ENCODE measurements at places on chromosomes 12 and 14.

GRCh38 chr12:66851134-66851533 is 172.3 kb upstream of the GRIP1 start:
- no peak for DNase-seq

DNA sequence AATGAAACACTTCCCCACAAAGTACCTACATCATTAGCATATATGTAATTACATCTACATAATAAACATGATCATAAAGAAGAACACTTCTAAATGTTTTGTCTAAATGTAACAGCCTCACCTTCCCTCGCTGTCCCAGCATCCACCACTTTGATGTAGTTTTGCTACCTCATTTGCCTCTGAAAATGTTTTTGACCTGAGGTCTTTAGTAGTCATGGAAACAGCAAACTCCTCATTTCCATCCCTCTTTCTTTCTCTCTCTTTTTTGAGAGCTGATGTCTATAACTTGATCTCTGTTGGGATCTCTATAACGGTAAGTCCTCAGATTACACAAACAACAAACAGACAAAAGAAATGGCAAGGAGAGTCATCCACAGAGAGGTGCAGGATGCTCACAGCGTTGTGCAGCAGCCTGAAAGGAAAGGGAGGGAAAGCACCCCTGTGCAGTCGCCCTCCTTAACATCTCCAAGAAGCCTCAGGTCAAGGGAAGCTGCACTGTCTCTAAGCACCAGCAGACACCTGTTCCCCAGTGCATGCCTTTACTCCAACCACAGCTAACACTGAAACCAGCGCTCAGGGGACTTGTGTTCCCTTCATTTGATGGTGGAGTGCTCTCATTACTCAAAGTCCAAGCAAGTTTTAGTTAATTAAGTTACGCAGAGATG is 268.7 kb downstream of the TMEM132D start:
- no peak for DNase-seq

- no peak for DNase-seq
Observed at GRCh38 chr12:119642986-119643385, 24.9 kb upstream of the PRKAB1 start.

GRCh38 chr14:30872602-30873001 is 1.8 kb upstream of the COCH start:
- DNase-seq = no peak

- no peak for DNase-seq
Observed at GRCh38 chr12:92796650-92797049, 93.9 kb downstream of the PLEKHG7 start.

GRCh38 chr12:53770281-53770680 is 18.5 kb upstream of the CISTR start:
- DNase-seq = no peak

- DNase-seq = no peak
Observed at GRCh38 chr14:78608998-78609787, 439.0 kb downstream of the NRXN3 start.

DNA sequence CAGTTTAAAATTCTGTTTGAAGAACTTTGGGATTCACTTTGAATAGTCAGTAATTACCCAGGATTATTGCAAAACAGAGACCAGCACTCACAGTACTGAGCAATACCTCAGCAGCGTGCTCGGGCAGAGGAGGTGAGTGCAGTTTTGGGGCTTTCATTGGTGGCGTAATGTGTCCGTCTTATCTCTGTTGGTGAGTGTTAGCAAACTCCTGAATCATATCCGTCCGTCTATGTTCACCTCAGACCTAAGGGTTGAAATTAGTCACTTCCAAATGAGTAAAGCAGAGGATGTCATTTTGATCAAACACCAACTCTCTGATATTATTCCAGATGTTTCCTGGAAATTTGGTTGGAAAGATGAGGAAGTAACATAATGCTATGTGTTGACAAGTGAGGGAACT is 82.8 kb downstream of the BORCS5 start:
- DNase-seq = peak; percentile 52

DNA sequence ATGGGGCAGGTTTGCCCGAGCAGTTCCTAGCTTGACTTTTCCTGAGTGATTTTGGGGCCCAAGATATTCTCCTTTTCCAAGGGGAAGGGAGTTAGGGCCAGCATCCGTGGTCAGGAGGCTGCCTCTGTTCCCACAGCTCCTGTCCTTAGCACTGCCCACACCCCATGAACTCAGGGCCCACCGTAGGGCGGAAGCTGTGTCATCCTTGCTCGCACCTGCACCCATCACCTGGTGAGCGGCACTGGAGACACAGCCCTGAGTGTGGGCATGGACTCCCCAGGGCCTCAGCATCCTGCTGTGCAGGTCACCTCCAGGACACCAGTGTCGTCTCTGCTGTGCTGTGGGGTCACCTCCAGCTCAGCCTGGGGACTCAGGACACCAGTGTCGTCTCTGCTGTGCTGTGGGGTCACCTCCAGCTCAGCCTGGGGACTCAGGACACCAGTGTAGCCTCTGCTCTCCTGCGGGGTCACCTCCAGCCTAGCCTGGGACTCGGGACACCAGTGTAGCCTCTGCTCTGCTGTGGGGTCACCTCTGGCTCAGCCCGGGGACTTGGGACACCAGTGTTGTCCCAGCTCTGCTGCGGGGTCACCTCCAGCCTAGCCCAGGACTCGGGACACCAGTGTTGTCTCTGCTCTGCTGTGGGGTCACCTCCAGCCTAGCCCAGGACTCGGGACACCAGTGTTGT is 322.9 kb downstream of the ADGRD1 start:
- no peak for DNase-seq

DNA sequence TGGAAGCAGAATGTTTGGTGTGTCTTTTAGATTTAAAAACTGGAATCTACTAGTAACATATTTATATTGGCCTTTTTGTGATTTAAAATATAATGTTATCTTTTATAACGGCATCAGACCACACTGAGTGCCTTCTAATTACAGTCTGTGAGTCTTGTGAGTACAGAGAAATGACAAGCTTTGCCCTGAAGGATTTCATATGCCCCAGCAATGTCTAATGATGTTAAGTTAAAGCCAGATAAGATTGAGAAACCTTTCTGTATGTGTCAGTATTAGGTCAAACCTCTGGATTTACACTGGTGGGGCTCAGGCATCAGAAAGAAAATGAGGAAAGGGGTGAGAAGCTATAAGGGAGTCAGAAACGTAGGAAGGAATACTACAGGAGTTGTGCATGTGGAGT is 25.2 kb downstream of the PLEKHA5 start:
- no peak for DNase-seq

DNA sequence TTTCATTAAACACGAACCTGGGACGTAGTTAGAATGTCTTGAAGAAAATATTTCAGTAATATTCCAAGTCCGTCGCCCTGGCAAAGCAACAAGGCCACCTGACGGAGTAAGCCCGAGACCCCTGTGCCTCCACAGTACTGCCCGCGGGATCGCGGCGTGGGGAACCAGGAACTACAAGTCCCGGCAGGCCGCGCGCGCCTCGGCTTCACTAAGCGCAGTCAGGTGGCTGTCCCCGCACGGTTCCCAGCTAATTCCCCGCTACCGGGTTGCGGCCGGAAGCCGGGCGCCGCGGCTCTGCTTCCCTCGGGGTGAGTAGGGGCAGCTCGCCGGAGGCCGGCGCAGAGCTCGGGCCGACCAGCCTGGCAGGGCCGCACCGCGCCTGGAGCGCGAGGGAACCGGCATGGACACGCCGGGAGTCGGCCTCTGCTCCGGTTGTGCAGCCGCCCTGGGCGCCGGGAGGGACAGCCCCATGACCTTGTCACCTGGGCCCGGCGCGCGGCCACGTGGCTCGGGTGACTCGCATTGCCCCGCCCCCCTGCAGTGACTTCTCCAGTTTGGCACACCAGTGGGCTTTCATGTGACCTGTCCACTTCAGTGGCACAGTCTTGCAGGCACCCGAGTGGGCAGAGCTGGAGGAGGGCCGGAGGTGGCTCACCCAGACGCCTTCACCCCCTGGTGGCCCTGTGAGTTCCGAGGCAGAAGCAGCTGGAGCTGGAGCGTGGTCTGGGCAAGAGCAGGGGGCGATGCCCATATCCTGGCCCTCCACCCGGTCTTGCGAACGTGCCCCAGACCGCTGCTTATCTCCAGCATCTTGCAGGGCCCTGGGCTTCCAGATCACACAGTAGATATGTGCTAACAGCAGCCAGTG is at the start of gene ADCK1:
TSS of gene ADCK1 (plus strand) at position 247 of the 868 bp plus-strand sequence. CDS start 18,870 bp downstream, outside the sequence.
- peak; percentile 76 for DNase-seq

- no peak for DNase-seq
Observed at GRCh38 chr14:34770901-34771300, 56.5 kb upstream of the CFL2 start.

DNA sequence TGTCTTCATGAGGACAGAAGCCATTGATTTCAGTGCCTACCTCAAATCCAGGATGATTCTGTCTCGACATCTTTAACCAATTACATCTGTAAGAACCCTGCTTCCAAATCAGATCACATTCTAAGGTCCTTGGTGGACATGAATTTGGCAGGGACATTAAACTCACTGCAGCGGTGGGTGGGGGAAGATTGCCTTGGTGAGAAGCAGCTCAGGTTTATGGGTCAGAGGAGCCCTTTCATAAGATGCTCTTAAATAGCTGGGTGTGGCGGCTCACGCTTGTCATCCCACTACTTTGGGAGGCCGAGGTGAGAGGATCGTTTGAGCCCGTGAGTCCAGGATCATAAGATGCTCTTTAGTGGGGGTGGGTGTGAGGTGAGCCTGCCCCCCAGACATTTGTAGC is 42.9 kb downstream of the ELK3 start:
- no peak for DNase-seq

DNA sequence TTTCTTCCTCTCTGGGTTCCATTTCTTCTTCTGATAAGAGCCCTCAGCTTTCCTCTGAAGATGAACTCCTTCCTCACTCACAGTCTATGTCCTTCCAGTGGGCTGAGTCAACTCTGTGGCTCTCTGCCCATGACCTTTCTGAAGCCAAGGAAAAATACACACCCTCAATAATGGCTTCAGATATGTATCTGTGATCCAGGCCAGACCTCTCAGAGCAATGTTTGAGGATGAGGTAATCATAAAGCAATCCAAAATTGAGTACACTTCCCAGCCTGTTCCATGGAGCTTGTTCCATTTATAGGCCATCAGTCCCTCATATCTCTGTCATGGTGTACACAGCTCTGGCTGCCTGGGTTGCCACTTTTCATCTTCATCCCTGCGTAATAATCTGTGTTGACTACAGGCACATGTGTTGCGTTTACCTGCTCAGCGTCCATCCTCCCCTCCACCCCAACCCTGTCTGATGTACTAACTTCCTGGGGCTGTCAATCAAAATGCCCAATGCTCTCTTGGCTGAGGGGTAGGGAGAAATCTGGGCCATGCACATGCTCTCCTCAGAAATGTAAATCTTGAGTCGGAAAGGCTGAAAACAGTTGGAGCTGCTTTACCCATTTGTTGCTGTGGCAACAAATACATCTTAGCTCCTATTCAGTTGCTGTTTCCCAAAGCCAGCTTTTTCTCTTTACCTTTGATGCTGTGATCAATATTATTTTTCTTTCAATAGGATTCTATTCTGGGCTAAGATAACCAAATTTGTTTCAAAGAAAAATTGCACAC is 377.8 kb upstream of the TMEM132C start:
- DNase-seq = no peak

DNA sequence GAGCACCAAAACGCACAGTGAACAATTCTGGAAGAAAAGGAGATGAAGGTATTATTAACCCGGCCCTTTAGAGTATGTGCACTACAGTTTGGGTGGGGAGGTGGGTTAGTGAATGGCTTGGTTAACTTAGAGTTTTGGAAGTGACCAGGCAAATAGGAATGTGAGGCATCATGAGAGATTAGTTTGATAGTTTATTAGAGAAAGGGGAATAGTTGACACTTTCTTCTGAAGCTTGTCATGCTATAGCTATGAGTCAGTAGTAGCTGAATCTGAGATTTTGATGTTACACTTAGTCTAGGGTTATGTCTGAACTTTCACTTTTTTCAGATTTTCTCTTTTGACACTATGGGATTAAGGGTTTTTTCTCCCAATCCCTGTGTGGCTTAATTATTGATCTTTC is 567.2 kb downstream of the SNAPC1 start:
- no peak for DNase-seq

DNA sequence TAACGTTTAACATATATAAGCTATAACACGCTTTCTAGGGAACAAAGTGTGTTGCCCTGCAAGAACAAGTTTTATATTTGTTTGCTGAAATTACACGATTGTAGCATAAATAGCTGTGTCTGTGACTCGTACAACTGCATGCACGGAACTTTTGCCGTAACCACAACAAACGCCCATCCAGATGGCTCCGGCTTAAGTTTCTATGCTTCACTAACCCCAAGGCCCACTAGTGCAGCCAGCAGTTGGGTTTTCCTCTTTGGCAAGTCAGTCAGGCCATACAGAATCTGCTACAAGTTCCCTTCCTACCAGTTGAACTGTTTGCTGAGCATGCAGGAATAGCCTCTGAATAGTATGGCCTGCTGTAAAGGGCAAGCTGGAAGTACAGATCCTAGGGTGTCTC is 12.1 kb downstream of the CSRP2 start:
- no peak for DNase-seq

GRCh38 chr14:97777622-97778355 is 980.6 kb downstream of the VRK1 start:
- no peak for DNase-seq

GRCh38 chr12:115942346-115942745 is 335.1 kb downstream of the MED13L start:
- DNase-seq = no peak

DNA sequence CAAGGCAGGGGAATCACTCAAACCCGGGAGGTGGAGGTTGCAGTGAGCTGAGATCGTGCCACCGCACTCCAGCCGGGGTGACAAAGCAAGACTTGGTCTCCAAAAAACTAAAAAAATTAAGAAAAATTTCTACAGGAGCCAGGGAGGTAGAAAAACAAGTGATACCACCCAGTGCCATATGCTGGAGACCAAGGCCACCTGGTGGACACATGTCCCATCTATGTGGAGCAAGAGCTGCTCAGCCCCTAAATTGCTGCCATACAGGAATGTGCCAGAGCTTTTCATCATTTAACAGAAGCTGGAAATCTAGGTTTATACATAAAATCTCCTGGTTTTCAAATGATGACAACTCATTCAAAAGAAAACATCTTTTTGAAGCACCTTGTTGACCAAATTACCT is 61.4 kb upstream of the ELK3 start:
- DNase-seq = no peak

DNA sequence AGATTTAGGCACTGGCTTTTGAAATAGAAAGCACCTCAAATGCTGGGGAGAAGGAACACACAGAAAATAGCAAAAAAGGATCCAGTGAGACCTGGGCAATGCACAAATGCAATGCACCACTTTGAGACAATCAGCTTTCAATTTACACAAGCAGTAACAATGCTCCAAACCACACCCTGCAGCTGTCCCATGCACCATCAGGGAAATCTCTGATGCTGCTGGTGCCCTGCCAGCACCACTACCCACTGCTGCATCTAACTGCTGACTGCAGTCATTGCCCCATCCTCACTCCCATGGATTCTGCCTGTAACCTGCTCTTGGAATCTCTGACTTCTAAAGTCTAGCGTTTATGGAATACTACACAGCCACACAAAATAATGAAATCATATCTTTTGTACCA is 21.0 kb upstream of the HMGA2 start:
- no peak for DNase-seq

GRCh38 chr12:90653040-90653439 is 301.9 kb downstream of the CCER1 start:
- DNase-seq = no peak

DNA sequence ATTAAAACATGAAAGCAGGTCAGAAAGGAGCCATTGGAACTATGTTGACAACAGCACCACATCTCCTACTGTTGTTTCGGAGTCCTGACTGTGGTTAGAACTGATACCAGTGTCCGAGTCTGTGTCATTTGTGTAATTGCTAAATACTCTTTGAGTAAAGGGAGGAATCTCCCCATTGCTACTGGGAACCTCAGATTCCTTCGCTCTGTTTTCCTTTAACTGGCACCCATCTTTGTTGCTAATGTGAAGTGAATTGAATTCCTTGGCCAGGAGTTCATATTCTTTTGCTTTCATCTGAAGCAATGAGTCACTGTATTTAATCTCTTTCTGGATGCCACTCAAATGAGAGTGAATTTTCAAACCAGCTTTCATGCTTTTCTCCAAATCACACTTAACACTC is 31.5 kb downstream of the RASSF9 start:
- no peak for DNase-seq
